Spinal cord (tissue), 10 donors: ENCODE measurements at places on chromosomes 5 and 9. TPM values are rescaled to one million over a fixed set of nuclear protein-coding genes. Genes with fewer than 3 reads are reported as not detected.

DNA sequence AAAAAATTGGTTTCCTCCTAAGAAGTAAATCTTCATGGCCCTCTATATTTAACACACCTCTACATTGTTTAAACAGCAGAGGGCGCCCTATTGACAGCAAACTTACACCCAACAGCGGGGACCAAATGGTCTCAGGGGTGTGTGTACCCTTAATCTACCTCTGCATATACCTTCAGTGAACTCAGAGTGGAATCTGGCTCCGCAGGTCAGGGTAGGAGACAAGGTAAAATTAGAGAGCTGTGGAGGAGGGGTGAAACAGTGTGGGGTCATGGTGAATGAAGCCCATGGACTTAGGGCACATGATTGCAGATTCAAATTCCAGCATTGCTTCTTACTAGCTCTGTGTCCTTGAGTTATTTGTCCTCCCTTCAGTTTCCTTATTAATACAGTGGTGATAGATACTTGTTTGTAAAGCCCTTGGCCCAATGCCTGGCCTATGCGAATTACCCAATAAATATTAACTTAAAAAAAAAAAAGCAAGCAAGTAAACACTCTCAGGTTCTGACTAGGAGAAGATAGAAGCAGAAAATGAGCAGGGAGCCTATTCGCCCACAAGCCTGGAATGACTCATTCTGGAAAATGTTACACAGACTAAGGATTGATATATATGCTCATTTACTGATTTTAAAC, 122.9 kb downstream of the CAVIN4 start:
- no peak for DNase-seq

DNA sequence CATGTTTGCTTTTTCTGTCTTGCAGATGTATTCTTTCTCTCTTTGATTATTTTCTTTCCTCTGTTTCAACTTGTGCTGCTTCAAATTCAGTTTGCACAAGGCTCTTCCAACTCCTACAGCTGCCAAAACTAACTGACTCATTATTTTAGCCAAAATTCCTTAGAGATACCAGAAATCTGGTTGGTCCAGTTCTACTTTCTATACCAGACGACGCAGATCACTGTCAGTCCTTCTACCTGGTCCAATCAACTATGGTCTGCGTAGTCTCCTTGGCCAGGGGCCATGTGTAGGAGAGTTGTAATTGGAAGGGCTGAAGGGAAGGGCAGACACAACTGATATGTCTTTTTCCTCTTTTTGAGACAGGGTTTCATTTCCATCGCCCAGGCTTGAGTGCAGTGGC, 51.9 kb upstream of the JAK2 start:
- DNase-seq: peak; percentile 18

DNA sequence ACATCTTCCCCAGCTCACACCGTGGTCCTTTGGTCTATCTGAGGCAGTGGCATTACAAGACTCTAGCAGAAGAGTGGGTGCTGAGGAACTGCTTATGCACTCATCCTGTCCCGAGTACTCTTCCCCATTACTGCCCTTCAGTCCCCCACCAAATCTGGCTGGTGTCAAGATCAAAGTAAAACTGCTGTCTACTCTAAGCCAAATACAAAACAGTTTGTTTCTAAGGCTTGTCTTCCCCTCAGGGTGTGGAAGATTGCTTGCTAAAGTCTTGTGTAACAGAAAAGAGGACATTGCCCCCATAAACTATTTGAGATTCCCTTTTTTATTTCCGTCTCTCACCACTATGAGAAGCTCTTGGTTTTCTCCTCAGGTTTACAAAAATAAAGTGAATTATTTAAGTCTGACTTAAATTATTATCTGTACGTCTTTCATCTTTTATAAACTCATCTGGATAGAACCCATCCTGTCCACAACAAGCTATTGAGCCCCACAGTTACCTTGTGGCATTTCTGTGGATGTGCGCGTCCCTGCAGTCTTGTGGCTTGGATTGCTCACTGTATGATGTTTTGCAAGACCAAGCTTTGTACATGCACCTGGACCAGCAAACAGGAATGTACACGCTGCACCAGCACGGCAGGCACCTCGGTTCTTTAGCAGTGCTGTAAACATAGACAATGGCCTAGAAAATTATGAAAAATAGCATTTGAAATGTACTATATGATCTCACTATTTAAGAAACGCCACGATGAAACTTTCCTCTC, 61.0 kb downstream of the CYSTM1 start:
- DNase-seq: no peak

DNA sequence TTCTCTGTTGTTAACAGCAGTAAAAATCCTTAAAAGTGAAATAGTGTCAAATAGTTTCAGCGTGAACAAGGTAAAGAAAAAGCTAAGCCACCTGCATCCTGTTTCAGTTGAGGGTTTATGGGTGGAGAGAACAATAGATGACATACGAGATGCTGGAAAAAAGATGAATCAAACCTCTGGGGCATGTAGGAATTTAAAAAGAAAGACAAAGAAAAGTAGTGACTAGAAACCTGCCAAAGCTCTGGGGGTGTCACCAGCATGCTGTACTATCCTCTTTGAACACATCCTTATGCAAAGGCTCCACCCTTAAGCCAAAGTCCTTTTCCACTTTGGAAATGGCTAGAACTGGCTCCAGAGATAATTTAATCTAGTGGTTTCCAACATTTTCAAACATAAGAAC, 22.2 kb downstream of the SCAI start:
- no peak for DNase-seq

- no peak for DNase-seq
Observed at GRCh38 chr5:110514030-110514429, 212.4 kb downstream of the TMEM232 start.

DNA sequence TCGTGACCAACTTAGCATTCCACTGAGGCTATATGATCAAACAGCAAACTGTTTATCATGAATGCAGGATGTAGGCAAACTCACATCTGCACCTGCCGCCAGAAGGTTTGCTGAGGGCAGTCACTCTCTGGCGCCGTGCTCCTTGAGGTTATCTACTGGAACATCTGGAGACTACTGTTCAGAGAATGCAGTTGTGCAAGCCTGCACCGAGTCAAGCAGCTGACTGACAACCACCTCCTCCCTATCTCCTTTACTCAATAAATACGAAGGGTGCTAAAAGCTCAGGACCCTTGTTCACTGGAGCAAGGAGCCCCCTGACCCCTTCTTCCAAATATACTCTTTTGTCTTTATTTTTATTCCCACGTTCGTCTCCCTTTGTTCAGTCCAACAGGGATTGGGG, 27.1 kb downstream of the CCDC125 start:
- no peak for DNase-seq

DNA sequence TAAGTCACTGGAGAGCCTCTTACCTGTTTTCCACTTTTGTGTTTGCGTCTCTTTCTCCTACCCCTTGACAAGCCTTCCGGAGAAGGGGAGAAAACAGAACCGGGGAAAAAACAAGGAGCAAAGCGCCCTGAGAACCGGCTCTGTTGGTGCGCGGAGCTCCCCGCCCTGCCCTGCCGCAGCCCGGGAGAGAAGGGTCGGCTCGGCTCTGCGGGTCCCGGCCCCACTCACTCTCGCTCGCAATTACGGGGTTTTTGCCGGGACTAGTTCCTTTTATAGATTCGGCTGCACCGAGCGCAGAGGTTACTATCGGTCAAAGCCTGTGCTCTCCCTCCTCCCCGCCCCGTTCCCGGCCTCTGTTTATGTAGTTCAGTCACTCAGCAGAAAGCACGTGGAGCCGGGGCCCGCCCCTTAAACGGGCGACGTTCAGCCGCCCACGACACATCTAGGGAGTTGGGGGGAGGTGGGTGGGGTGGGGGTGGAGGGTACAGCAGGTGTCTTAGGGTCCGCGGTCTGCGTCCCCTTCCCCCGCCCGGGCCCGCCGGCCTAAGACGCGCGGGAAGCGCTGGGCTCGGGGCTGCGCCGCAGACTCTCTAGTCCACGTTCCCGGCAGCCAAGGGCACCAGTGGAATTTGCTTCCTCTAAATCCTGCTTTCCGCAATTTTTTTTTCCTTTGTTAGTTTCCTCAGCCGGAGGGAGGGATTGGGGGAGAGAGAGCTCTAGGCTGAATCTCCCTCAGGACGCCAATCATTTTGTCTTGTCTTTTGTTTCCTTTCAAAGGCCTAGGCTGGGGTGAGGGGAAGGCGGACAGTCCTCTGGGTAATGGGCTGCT, at the start of gene ABCA1:
ABCA1 (minus strand) TSS at position 244 of the 829 bp plus-strand sequence. CDS start 24,476 bp downstream, outside the sequence.
- DNase-seq: peak; percentile 80

DNA sequence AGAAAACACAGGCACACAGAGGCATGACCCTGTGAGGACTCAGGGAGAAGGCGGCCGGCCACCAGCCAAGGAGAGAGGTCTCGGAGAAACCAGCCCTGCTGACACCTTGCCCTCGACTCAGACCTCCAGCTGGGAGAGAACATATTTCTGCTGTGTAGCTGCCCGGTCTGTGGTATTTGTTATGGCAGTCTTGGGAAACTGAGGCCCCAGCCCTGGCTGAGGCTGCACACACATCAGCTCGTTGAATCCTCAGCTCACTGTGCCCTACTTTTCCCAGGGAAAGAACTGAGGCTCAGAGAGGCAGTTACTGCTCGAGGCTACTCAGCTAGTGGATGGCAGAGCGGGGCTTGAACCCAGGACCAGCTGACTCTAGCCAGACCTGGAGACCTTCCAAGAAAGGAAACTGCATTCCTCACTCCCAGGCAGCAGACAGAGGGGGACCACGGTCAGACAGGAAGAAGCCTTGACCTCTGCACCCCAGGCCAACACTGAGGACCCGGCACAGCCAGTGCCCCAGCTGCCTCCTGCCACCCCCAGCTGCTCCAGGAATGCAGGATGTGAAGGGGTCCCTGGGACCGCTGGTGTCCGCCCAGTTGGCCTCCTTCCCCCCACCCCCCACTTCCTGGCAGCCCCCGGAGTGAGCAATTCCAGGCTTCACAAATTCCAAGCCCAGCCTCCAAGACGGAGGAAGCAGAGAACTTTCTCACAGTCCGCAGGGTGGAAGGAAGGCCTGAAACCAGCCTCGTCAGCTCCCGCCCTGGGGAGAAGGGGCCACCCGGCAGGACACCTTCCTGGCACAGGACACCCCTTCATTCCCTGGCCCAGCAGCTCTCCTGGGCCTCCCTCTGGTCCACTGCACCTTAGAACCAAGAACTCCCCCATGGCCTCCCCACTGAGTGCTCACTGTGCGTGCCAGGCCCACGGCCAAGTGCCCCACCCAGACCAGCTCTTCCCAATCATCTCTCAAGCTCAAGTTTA, 69.9 kb downstream of the LRSAM1 start:
- DNase-seq: peak; percentile 63

DNA sequence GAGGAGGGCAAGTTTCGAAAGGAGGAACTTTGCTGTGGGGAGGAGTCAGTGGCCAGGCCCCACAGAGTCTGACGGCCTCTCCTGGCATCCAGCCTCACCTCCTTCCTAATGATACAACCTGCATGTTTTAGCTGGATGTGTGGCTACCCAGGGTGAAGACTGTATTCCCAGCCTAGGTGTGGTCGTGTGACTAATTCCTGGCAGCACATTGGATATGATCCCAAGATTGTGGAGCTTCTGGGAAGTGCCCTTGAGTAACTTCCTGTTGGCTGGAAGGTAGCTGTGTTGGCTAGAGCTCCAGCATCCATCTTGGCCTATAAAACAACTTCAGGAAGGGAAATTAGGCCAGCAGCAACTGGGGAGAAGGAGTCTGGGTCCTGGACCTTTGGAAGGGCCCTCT, 19.0 kb upstream of the LPCAT1 start:
- DNase-seq: no peak

DNA sequence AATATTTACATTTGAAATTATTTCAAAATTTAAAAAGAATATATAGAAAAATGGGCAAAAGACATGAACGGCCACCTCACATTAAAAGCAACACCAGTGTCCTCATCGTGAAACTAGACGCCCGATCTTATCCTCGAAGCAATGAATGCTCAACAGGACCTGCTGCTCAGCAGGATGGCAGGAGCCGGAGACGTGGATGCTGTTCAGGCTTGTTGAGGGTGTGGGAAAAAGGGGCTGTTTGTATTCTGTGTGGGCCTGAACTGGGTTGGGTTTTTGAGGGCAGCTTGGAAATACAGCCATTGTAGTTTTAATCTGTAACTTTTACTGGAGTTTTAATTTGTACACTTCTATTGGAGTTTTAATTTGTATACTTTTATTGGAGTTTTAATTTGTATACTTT, 20.3 kb downstream of the EXOC3 start:
- DNase-seq: no peak

DNA sequence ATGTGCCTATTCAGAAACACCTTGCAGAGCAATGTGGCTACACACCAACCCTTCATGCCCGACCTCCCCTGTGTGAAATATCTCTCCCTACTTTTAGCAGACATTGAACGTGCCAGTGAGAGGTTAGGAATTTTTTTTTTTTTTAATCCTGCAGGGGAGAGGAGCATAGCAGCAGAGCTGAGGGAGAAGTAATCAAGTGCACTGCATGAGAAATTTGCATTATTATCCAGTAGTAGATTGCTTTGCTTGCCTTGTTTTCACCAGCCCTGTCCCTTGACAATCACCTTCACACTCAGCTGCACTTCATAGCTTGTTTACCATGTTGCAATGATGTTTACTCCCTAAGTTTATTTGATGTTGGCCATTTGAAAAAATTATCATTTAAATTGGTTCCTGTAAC, 489.6 kb upstream of the ZNF608 start:
- no peak for DNase-seq

GRCh38 chr9:19998153-19998552, 209.3 kb upstream of the SLC24A2 start:
- no peak for DNase-seq

GRCh38 chr9:106769331-106769730, 93.6 kb upstream of the ZNF462 start:
- no peak for DNase-seq

DNA sequence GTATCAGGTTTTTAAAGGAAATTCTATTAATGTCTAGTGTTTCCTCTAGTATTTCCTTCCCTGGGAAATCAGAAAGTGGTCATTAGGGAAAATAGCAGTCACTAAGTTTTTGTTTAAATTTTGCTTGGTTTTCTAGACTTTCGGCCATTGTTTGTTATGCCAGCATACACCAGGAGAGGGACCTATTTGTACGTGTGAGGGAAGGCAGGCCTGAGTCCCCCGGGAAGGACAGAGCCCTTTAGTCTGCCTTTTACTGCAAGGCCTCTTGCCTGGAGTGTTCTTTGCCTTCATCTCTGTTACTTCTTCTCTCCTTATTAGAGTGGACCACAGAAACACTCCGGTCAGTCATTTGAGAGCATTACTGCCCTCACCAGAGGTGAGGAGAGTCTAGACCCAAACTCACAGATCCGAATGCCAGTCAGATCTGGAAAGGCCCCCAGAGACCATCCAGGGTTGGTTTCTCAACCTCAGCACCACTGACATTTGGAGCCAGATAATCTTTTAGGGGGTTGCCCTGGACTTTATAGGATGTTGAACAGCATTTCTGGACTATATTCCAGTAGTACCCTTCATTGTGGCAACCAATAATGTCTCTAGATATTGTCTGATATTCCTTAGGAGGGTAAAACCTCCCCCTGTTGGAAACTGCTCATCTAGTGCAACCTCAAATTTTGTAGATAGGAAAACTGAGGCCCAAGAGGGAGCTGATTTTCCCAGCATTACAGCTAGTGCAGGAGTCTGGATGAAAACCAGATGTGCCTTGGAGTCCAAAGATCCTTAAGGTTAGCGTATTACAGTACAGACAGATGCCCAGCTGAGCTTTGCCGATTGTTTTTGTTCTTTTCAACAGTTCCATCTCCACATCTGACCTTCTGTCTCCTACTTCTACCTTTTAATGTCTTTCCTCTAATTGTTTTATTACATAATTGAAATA, 93.0 kb upstream of the NIPAL4 start:
- DNase-seq: no peak

ADAMTS12 gene
- total RNA-seq: 18.4 TPM

SLC45A2 gene
- total RNA-seq: 0.39 TPM

IFNK gene
- total RNA-seq: not detected

SHISAL2B gene
- 0.72 TPM for total RNA-seq
